ENCODE measurements at places on chromosomes 16 and 17.

DNA sequence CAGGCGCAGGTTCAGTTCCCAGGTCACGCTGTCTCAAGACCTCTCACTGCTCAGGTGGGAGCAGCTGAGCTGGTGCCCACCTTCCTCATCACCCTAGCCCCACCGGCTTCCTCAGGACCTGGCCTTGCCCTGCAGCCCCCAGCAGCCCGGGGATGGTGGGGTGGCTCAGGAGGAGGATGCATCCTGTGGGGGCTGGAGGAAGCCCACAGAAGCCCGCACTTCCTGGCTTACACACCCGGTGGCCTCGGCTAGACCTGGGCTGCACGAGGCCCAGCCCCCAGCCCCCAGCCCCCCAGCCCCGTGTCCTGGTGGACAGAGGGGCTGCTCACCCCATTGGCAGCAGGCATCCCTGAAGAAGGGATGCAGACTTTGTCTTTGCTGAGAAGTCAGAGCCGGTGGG, 43.4 kb downstream of the BAHCC1 start:
- no peak for DNase-seq

DNA sequence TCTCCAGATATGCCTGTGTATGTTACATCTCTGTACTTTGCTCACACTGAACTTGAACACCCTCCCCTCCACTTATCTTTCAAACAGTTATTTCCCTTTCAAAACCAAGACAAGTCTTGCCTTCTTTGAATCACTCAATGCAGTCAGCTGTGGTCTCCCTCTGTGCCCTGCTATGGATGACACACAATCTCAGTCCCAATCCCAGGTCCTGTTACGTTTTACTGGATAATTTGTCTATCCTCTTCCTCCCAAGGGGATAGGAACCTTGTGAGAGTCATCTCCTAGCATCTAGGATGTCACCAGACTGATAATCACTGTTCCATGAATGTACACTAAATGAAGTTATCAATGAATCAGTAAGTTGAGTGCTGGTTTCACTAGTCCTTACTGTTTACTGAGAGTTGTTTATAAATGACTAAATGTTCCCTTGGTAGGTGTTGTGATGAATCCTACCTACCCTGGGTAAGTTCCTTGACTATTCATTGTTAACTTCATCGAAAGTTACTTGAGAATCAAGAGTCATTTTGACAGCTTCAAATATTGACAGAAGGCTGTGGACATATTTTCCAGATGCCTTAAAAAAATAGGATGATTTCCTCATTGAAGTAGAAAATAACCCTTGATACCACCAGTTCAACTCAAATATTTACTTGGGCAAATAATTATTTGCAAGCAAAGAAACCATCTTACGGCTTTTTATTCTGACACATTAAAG, 244.9 kb downstream of the PRKCA start:
- no peak for DNase-seq

- DNase-seq, result no peak
Measured at GRCh38 chr17:40326832-40327199, 17.8 kb downstream of the RARA start.

GRCh38 chr17:45172232-45172540, 10.5 kb downstream of the HEXIM2 start:
- DNase-seq, result no peak

- no peak for DNase-seq
Measured at GRCh38 chr17:39607851-39608130, at the start of gene NEUROD2. TSS of gene NEUROD2 (minus strand) at chr17:39607920. CDS start at chr17:39606599, 1,321 bp downstream.

- DNase-seq, result no peak
Measured at GRCh38 chr16:49886554-49887094, 30.7 kb upstream of the ZNF423 start.

DNA sequence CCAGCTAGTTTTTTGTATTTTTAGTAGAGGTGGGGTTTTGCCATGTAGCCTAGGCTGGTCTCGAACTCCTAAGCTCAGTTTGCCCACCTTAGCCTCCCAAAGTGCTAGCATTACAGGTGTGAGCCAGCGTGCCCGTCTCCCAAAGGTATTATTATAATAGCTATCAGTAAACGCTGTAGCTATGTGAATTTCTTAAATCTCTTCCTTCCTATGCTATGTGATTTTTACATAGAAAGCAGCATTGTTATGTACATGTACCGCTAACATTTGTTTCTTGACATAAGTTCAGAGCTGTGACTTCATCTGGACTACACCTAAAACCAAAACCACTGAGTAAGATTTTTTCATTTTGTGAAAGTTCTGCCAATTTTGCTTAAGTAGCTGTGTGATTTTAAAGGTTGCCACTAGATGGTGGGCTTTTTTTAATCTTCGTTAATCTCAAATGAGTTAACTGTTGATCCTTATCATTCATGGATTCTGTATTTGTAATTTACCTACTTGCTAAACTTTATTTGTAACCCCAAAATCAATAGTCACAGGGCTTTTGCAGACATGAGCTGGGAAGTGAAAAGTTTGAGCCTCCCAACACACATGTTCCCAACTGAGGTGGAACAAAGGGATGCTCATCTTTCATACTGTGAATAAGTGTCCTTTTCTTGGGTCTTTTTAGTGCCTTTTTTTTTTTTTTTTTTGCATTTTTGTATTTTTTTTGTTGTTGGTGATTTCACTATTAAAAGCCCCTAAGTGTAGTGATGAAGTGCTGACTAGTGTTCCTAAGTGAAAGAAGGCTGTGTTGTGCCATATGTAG, 21.9 kb downstream of the PRKAR1A start:
- no peak for DNase-seq

DNA sequence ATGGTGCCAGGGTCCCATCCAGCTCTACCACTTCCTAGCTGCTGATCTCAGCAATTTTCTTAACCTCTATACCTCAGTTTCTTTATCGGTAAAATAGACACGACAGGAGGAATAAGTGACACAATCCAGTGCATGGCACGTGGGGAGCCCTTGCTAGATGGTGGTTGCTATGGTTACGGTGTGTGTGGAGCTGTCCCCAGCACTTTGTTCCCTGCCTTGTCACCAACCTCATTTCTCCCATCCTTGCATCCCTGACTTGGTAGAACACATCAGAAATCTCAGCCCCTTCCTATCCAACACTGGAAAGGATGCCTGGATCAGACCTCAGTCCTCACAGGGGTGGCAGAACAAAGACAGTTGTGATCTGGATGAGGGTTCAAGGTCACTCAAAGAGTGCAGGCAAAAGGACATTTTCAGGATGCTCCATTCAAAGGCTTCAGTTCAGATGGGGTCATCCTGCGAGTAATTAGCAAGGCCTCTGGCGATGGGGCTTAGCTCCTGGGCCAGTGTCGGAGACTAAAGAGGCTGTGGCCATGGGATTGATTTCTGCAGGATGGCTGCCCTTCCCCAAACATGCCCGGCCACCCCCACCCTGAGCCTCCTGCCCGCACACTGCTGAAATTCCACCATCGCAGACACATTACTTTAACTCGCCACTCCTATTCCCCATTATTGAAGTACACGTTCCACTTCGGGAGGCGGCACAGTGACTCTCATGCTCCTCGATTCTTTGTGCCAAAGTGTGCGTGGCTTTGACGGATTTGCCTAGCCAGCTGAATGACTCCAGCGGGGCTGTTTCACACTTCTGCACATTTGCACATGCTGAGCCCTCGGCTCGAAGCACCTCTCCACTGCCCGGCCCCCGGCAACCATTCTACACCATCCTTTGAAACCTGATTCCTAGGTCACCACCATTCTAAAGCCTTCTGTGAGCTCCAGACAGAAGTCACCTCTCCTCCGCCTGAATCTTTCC, 40.3 kb downstream of the WNT3 start:
- no peak for DNase-seq

DNA sequence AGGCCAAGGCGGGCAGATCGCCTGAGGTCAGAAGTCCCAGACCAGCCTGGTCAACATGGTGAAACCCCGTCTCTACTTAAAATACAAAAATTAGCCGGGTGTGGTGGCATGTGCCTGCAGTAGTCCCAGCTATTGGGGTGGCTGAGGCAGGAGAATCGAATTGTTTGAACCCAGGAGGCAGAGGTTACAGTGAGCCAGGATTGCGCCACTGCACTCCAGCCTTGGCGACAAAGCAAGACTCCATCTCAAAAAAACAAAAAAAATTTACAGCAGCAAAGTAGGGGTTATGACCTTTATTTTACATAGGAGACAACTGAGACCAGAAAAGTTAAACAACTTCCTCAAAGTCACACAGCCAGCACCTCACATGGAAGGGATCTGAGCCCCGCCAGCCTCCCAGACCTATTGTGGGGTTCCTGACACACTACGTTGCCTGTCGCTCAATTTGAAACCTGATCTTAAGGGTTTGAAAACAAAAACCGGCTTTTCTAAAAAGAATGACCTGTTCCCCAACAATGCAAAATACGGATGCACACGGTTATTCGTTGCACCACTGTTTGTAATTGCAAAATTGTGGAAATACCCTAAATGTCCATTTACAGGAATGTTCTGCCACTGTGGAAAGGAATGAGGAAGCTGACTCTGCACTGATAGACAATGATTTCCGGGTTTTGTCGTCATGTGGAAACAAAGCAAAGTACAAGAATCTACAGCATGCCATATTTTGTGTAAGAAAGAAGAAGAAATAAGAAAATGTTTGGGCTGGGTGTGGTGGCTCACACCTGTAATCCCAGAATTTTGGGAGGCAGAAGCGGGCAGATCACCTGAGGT, 77.2 kb downstream of the CNGB1 start:
- DNase-seq, result no peak

DNA sequence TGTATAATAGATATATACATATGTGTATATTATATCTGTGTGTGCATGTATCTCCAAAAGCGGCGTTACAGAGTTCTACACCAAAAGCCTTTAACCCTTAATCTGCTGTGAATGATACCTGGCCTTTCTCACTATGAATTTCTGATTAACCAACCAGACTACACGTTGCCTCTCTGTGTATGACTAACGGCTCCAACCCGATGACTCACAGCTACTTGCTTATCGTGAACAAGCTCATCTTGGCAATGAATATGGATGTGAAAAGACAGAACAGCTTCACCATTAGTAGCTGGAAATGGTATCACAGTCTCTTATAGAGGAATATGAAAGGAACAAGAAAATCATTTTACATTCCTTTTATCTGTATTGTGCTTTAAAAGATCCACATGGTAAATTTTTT, 23.8 kb upstream of the ARHGAP44 start:
- no peak for DNase-seq

- DNase-seq, result no peak
Measured at GRCh38 chr17:61806081-61806828, 57.1 kb downstream of the BRIP1 start.

DNA sequence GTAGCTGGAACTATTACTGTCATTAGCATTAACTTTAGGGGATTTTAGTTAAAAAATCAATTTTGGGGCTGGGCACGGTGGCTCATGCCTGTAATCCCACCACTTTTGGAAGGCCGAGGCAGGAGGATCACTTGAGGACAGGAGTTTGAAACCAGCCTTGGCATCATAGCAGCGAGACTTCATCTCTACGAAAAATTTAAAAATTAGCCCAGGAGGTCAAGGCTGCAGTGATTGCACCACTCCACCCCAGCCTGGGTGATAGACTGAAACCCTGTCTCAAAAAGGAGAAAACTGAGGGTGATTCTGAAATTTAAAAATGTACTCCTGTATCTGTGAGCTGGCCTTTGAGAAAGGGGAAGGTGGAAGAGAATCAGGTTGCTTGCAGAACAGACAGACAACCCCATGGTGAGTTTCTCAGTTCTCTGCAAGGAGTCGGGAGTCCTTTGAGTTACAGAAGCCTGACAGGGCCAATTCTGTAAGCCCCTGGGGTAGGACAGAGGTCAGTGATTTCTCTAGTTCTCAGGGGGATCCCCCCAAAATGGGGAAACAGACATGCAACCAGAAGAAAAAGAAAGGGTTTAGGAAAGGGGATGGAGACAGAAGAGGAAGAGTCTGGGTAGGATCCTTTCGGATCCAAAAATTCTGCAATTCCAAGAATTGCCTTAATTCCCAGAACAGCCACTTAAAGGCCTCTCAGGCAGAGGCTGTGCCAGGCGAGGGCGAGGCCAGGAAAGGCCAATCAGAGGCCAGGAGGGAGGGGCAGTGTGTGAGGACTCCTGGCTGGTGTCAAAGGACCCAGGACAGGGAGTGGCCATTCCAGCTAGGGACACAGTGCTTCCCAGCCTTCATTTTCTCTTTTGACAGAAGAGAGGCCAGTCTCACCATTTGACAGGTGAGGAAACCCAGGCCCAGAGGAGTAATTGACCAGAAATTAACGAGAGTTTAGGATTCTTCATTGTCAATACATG, 6.7 kb downstream of the NUPR1 start:
- DNase-seq, result no peak

- no peak for DNase-seq
Measured at GRCh38 chr16:24046442-24046841, 209.7 kb upstream of the CACNG3 start.

GRCh38 chr16:47016700-47017133, 43.2 kb upstream of the DNAJA2 start:
- DNase-seq, result no peak

GRCh38 chr17:81445642-81446503, 50.6 kb downstream of the BAHCC1 start:
- no peak for DNase-seq

GRCh38 chr16:87252269-87252970, 64.8 kb downstream of the C16orf95 start:
- no peak for DNase-seq

GRCh38 chr17:32899236-32900013, 22.5 kb upstream of the MYO1D start:
- DNase-seq, result no peak

GRCh38 chr16:54875443-54875842, 55.2 kb upstream of the IRX5 start:
- no peak for DNase-seq

- no peak for DNase-seq
Measured at GRCh38 chr17:28570716-28571360, 486 bp downstream of the PIGS start.

GRCh38 chr17:21282231-21282630, 2.3 kb upstream of the MAP2K3 start:
- DNase-seq, result no peak

DNA sequence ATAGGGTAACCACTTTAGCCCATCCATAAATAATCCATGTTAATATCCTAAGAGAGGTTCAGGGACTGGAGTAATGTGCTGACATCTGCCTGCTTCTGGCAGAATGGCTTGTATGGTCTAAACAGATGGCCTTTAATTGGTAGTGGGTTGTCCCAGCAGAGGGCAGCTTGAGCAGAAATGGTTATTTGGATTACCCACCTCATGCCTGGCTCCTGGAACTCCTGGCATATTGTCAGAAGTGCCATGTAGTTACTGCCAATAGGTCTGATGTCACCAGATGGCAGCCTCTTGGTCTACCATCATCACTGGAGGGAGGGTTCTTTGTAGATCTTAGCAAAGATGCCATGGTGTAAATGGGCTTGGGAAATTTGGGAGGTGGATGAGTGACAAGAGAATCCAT, 157.5 kb upstream of the SOX9 start:
- DNase-seq, result no peak

GRCh38 chr17:80265205-80266068, 4.8 kb downstream of the RNF213 start:
- peak; percentile 69 for DNase-seq

GRCh38 chr17:1058423-1059130, 61.6 kb downstream of the TIMM22 start:
- peak; percentile 66 for DNase-seq

DNA sequence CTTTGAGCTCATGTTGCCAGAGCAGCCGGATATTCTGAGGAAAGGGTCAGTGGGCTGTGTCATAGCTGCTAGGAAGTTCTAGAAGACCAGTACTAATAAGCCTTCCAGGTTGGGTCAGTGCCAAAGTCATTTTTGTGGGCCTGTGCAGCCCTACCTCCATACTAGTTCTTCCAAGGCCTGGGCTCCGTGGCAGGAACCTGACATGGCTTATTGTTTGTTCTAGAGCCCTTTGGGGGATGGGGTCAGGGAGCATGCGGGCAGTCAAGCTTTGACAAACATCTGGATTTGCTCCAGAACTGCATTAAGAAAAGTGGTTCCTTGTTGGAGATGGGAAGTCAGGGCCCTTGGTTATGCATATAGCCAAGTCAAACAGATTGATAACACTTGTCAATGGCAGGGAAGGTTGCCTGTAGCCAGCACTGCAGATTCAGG, 7.6 kb downstream of the ALKBH5 start:
- no peak for DNase-seq
